AG09309 (cell line): ENCODE measurements at places on chromosomes 4 and X.

GRCh38 chrX:38004046-38004445 lies 2.3 kb upstream of the SYTL5 start:
- DNase-seq = no peak

- DNase-seq = no peak
Measured at GRCh38 chrX:33175201-33175600, 36.1 kb downstream of the DMD start.

GRCh38 chr4:112141366-112142138 lies 3.7 kb upstream of the FAM241A start:
- DNase-seq = no peak

DNA sequence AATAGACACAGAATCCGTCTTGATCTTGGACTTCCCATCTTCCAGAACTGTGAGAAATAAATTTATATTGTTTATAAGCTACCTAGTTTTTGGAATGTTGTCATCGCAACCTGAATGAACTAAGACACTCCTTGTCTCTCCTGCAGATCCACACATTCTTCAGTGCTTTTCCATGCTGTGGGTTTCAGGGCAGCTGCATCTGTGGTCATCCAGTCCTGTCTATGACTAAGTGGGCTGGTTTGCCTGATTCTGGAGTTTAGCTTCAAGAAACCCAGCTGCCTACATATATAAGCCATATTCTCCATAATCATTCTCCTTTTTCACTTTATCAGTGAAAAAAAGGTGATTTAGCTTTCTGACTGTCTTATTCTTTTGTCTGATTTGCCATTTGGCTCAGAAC lies 170.3 kb upstream of the KIT start:
- DNase-seq = no peak

- no peak for DNase-seq
Measured at GRCh38 chrX:79270401-79270800, 96.7 kb downstream of the ITM2A start.

DNA sequence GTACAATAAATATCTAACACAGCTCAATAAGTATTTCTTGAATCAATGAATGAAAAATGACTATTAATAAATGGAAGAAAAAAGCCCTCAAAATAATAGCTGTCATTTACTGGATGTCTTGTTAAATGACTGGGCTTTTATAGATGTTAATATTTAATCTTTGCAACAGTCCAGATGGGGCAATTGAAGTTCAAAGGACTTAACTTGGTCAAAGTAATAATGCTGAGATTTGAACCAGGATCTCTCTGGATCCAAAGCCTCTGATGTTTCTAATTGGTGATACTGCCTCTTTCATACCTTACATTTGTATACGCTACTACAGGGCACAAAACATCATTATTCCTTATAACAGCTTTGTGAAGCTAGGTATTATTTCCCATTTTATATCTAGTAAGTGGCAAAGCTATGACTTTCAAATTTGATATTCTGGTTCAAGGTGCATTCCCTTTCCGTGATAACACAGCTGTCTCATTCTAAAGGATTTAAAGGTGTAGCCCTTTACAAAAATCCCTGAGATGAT lies 72.6 kb downstream of the DCK start:
- DNase-seq = no peak

DNA sequence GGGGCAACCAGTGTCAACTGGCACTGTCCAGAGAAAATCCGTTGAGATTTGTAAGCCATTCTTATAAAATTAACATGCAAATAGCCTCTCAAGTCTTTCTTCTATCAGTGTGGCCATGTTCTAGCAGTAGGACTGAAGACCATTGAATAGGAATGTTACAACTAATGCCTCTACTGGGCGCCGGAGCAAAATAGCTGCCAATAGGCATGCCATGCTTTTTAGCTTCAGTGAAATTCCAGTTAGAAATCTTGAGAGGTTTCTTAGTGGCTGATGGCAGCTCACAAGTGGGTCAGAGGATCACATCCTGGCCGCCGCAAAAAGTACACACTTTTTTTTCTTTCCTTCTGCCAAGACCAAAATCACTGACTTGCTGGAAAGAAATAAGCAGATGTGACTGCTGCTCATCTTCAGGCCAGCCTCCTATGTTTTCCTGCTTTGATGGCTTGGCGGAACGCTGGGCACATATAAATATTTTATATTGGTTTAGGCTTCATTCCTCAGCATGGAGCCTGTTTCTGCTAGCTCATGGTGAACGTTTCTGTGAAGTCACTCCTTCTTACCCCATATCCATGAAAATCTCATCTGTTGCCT lies 293.1 kb downstream of the TENM3 start:
- no peak for DNase-seq

DNA sequence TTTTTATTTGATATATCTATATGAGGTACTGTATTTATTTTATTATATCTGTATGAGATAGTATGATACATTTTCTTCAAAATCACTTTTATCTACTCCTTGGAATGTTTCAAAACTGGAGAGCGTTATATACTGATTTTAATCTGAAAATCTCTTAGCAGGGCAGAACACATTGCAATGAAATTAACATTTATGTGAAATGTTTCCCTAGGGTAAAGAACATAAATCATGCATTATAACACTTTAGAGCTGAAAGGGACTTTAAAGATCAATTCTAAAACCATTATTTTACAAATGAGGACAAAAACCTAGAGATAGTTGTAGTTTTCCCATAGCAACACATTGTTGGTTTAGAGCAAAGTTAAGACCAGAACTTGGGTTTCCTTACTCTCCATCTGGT lies 153.7 kb downstream of the ATOH1 start:
- no peak for DNase-seq

- DNase-seq = no peak
Measured at GRCh38 chr4:9812501-9813340, 31.3 kb downstream of the DRD5 start.

- DNase-seq = no peak
Measured at GRCh38 chrX:15056044-15056443, 182.8 kb downstream of the MOSPD2 start.

- DNase-seq = no peak
Measured at GRCh38 chrX:46710927-46711623, 47.8 kb downstream of the SLC9A7 start.

DNA sequence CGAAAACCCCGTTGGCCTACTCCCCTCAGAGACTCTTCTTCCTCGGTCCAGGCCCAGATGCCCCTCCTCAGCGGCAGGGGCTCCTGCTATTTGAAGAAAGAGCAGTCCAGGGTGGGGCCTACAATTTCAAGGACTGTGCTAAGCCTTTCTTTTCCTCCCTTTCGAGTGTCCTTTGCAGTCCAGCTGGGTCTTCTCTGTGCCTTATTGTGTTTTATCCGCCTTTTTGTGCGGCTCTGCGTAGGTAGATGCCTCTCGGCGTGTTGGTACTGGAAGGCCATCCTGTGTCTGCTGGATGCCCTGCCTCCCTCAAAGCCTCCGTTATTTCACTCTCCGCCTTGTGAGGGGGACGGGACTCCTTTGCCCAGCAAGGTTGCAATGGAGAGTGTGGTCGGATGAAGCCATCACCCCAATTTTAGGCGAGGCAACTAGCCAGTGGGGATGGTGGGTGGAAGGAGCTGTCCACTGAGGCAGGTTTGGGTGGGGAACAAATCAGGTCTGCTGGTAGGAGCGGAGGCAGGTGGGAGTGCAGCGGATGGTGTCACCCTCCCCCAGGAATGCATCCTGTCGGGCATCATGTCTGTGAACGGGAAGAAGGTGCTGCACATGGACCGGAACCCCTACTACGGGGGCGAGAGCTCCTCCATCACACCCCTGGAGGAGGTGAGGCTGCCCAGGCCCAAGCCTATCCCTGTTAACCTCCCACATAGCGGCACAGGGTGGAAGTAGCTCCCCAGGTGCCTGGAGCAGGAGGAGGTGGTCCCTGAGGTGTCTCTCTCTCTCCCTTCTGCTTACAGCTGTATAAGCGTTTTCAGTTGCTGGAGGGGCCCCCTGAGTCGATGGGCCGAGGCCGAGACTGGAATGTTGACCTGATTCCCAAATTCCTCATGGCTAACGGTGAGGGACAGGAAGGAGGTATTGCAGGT lies 1.3 kb downstream of the GDI1 start:
- DNase-seq = no peak

DNA sequence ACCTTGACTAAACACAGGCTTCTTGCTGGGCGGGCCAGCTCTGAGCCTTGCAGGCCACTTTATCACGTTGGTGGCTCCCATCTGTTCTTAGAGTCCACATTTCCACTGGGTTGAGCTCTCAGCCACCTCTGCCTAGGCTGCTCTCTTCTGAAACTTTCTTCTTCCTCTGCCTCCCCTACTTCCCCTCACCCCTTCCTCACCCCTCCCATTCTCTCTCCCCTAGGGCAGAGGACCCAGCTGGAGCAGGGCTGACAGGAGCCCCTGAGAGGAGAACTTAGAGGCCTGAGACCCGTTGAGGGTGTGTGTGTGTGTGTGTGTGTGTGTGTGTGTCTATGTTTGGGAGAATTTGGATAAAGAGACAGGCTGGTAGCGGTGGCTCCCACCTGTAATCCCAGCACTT lies 19.9 kb upstream of the TMSB4X start:
- DNase-seq = no peak

DNA sequence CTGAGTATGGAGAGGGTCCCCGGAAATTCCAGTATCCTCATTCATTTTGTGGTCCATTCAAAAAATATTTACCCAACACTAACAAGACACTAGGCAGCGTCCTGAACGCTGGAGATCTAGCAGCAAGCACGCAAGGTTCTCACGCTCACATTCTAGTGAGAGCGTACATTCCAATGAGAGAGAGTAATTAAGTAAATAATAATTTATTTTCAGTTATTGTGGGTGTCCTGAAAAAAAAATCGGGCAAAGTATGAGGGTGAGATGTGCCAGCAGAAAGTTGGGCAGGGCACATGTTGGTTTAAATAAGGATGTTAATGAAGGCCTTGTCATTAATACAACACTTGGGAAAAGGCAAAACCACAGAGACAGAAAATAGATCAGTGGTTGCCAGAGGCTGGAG lies 4.0 kb upstream of the TMEM156 start:
- DNase-seq = no peak

DNA sequence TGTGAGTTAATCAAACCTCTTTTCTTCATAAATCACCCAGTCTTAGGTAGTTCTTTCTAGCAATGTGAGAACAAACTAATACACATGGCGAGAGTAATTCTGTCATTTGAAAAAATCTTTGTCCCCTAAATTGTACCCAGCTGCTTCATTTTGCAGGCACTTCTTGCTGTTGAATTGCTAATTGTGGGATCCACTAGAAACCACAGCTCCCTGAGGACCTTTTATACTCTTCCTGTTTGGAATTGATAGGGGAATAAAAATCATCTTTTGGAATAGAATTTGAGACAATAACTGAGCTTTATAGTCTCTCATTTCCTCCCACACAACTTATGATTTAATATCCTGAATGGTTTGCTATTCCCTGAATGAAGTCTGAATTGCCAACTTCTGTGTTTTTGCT lies 170.2 kb downstream of the PACRGL start:
- no peak for DNase-seq

GRCh38 chr4:185587427-185588161 lies 52.3 kb upstream of the PDLIM3 start:
- DNase-seq = no peak

- DNase-seq = no peak
Measured at GRCh38 chr4:112299721-112300120, 2.6 kb downstream of the ALPK1 start.

- DNase-seq = no peak
Measured at GRCh38 chr4:108877821-108878220, 115.0 kb upstream of the ETNPPL start.

GRCh38 chrX:54961750-54962149 lies 32.2 kb downstream of the PFKFB1 start:
- no peak for DNase-seq

- no peak for DNase-seq
Measured at GRCh38 chr4:153887217-153887616, 98.3 kb upstream of the SFRP2 start.

DNA sequence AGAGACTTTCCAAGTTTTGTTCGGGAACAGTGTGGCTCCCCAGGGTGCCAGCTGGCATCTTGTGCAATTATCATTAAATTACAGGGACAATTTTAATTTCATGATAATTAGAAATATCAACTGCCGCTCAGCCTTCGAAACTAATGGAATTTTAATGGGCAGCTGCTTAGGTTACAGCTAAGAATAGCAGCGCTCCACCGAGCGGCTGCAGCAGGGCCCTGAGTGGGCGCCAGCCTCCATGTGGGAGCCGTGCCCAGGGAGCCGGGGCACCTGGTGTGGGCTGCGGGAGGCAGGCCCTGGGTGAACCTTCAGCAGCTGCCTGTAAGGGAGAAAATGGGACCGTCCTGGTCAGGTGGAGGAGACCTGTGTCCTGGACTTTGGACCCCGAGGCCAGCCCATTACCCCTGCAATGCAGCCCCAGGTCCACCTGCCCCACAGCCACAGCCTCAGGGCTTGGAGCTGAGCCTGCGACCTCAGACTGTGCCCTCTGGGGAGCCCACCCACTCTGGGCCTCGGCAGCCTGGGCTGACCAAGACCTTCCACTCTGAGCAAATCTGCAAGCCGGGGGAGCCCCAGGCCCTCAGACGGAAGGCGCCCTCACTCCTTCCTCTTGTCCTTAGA lies 21.1 kb downstream of the MSANTD1 start:
- DNase-seq = no peak

DNA sequence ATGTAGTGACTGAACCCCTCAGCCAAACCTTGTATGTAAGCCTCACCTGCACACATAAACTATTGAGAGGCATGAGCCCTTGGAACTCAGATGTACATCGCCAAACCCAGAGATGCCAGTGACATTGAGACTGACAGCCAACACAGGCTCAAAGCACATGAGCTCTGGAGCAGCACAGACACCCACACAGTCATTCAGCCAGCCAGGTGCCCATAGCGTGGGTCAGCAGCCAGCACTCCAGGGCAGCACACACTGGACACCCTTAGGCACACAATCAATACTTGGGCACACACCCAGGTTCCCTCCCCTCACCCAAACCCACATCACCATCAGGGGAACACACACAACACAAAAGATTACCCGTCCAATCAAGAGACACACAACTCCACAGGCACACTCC lies 4.3 kb upstream of the TIMP1 start:
- no peak for DNase-seq

DNA sequence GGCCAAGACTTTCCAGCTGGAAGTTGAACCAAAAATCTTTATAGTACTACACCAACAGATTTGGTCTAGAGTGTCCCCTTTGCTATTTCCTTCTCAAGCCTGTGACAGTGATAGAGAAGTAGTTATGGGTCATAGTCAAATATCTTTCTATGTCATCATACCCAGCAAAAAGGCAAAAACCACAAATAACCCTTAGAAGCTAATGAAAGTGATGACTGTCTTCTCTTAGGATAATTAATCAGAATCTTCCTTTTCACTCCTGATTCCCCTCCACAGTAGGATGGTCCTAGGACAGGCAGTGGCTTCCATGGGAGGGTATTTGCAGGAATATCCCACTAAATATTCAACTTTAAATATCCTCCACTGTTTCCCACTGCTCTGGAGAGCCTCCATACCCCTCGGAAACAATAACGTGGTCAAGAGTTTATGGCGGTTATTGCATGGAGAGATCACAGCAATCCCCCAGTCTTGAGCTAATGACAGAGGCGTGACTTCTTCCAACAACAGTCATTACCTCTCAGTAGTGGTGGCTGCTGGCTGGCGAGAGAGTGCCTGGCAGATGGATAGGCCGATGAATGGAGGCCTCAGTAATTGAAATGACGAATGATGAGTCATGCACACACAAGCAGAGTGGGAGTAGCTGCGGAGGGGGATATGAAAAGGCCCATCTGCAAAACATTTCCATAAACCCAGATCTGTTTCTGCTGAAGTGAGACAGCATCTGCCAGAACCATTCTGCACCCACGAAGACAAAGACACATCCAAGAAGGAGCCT lies 154.9 kb downstream of the STK32B start:
- peak; percentile 71 for DNase-seq

GRCh38 chr4:57401586-57401985 lies 291.4 kb upstream of the IGFBP7 start:
- DNase-seq = no peak
